EH (cell line): ENCODE measurements at places on chromosomes 16 and 17.
A peak's percentile ranks its signal among the peaks of the same experiment; 100 is the strongest.

- DNase-seq: peak; percentile 72
Measured at GRCh38 chr16:12089492-12090150, 113.1 kb downstream of the SNX29 start.

DNA sequence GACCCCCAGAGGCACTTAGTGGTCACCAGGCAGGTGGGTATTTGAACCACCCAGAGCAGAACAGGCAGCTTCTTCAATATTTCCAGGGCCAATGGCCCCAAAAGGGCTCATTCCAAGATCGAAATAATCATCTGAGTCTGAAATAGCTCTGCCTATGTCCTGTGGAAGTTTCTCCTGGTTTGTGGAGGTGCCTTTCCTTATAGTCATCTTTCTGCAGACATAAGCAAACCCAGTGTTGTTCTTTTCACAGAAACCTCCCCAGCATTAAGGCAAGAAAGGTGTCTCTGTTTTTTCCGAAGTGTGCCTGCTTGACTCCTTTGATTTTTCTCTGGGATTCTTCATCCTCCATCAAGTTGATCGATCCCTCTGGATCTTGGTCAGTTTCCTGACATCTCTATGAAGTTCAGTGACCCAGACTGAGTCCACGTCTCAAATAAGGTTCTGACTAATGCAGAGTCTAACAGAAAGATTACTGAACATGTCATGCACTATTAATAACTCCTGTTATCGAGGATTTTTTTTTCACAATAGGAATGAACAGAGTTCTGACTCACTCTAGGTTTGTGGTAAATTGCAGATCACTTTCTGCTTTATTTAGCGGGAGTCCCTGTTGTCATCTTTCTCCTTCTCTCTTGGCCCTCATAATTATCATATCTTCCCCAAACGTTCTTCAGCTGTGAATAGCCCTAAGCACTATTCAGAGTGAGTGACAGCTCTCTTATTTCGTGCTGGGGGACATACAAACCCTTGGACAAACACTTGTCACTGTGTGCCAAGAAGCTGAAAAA, 1.5 kb downstream of the LRRC3C start:
- DNase-seq: peak; percentile 98

- no peak for DNase-seq
Measured at GRCh38 chr17:30969989-30970830, 629 bp upstream of the RNF135 start.

- DNase-seq: peak; percentile 76
Measured at GRCh38 chr17:32958418-32958817, 30.5 kb downstream of the TMEM98 start.

GRCh38 chr17:8806926-8807550, 7.9 kb upstream of the MFSD6L start:
- DNase-seq: peak; percentile 14

DNA sequence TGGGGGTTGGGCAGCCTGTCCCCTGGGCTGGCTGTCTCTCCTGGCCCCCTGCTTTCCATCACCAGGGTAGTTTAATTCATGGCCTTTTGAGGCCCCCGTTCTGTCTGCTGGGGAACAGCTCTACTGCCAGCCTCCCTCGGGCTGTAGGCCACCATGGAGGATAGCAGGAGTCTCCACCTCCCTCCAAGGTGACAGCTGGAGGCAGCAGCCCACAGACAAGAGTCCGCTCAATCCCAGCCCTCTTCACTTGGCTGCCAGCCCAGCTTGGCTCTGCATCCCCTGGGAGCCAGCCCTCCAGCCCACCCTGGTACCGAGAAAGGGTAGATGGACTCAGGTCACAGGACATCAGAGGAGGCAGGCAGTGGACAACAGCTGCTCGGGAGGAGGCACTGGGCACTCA, 194.6 kb upstream of the SDK2 start:
- no peak for DNase-seq

DNA sequence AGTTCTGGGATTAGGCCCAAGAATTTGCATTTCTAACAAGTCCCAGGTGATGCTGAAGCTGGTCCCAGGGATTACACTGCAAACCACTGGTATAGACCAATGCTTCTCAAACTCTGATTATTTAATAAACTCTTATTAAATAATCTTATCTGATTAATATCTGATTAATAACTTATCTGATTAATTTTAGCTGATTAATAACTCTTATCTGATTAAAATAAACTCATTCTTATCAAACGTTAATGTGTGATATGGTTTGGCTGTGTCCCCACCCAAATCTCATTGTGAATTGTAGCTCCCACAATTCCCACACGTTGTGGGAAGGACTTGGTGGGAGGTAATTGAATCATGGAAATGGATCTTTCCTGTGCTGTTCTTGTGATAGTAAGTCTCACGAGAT, 78.6 kb upstream of the TANC2 start:
- DNase-seq: no peak

DNA sequence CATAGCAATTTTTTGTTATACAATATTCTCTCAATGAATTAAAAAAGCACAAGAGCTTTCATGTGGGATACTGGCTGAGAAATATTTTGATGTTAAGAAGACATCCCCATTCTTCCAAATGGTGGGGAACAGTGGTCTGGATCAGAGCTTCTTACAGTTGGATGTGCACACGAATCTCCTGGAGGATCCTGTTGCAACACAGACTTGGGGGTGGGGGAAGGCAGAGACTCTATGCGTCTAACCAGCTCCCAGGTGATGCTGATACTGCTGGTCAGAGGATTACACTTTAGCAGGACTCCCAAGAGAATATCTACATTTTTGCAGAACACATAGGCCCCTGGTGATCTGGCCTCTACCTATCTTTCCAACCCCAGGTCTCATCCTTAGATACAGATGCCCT, 108.3 kb downstream of the SPACA3 start:
- no peak for DNase-seq

DNA sequence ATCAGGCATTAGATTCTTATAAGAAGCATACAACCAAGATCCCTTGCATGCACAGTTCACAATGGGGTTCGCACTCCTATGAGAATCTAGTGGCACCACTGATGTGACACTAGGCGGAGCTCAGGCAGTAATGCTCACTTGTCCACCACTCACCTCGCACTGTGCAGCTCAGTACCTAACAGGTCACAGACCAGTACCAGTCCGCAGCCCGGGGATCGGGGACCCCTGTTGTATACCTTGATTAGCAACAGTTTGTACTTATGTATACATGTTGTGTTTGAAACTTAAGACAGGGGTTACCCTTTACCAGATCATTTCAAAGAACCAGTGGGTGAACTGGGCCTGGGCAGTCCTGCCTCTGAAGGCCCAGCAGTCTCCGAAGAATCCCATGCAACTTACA, 103.7 kb downstream of the PMP22 start:
- DNase-seq: no peak

- DNase-seq: no peak
Measured at GRCh38 chr17:39187152-39187830, 10.2 kb downstream of the CACNB1 start.

- no peak for DNase-seq
Measured at GRCh38 chr17:27921599-27921998, 28.4 kb upstream of the LYRM9 start.

DNA sequence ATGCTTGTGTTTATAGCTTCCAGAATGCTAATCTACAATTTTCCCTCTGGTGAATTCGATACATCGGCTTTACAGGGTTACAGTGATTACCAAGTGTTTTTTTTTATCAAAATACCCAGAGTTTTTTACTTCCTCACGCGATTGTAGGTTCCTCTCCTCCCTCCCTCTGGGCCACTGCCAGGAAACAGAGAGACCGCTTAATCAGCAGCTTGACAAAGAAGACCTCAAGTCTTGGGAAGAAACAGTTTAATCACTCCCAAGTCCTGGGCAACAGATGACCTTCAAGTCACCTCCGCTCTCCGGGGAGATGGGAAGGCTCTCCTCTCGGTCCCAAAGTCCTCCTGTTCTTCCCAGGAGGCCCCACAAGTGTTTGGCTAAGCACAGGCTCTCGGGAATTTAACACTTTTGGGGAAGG, 23.5 kb downstream of the SMTNL2 start:
- DNase-seq: peak; percentile 60

GRCh38 chr17:8072729-8073461, 14.6 kb downstream of the ALOX12B start:
- peak; percentile 12 for DNase-seq

DNA sequence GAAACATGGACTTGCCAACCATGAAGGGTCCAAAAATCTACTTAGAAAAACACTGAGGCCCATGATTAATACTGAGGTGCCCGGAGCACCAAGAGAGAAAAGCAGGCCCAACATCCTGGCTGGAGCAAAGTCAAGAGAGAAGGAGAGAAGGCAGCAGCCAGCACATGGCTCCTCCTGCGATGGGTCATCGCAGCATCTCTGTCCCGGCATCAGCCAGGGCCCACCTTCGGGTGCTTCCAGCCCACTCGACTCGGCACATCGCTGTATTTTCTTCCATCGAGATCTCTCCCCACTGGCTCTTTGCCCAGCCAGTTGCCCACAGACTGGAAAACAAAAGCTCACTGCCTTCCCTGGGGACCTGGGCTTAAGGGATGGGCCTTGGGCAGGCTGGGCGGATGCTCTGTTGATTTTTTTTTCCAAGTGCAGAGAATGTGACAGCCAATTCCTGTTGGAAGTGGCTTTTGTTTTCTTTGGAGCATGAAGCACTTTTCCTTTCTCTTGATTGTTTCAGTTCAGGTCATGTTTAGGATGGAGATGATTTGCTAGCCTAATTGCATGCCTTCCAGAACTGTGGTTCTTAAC, 58.1 kb downstream of the CYB5B start:
- DNase-seq: peak; percentile 67

DNA sequence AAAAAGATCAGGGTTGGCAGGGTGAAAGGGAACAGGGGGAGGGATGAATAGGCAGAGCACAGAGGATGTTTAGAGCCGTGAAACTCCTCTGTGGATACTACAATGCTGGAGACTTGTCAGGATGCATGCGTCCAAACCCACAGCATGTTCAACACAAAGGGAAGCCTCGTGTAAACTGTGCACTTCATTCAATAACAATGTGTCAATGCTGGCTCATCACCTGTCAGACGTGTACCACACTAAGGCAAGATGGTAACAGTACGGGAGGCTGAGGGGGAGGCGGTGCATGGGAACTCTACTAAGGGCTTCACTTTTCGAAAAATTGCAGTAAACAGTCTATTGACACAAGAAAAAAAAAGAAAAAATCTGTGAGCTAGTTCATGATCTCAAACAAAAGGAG, 63.7 kb downstream of the C16orf95 start:
- DNase-seq: no peak

DNA sequence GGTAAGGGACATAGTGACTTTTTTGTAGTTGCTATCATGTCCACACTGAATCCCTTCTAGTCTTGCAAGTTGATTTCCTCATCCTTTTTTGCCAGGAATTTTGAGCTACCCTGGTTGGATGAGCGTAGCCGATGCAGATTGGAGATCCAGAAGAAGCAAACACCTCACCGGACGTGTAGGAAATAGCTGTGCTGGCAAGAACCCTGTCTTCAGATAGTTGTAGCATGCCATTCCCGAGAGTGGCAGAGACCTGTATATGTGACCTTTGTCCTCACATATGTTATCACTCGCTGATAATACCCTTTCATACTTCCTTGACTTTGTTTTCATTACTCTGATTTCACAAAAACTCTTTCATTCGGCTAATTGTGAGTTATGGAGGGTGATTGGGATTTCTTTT, 6.2 kb upstream of the CASC3 start:
- DNase-seq: no peak

- DNase-seq: peak; percentile 22
Measured at GRCh38 chr16:81424771-81425170, 19.8 kb upstream of the CMIP start.

DNA sequence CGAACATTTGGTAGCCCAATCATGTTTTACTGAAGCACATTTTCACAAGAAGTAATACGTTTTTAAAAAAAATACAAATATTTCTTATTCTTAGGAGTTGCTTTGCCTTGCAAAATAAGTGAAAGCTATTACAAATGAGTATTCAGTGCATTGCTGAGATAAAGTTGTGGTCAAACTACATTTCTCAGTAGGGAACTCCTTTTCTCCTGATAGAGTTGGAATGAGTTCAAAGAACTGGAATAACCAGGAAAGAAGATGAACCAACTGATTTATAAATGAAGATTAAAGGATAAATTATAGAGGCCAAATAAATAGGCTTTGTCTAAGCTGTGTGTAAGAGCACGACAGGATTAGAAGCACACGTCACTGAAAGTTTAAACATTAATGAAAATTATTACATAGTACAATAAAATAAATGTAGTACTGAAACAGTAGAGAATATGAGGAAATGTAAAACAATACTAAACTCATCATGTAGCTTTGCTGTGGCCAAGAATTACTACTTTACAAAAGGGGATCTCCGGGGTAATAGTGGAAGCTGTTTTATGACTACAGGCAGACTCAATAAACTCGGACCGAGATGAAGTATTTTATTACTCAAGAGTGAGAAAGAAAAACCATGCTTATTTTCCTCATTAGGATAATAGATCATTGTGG, 73.6 kb downstream of the KCNJ2 start:
- DNase-seq: no peak

GRCh38 chr16:74447578-74447977, 26.3 kb upstream of the CLEC18B start:
- DNase-seq: no peak

DNA sequence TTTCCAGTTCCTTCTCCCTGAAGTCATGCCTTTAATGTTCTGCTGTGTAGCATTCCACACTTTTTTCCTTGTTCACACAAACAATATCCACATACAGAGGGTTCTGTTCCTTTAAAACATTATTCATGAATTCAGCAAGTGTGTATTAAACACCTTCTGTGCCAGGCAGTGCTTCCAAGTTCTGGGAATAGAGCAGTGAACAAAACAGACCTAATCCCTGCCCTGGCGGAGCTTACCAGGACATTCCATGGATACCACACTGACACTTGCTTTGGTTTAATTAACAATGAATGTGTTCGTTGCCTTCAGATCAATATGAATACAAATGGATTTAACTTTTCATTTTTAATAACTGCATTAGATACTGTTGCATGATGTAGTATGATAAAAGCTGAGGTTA, 57.9 kb upstream of the CLEC19A start:
- no peak for DNase-seq
